ENCODE measurements at places on chromosomes 7 and 10. TPM values are rescaled to one million over a fixed set of nuclear protein-coding genes. Genes with fewer than 3 reads are reported as not detected.

Gene TMEM178B
- total RNA-seq = under 0.01 TPM

Gene SMKR1
- total RNA-seq = not detected

Gene CPA2
- not detected for total RNA-seq

Gene OGA
- 160 TPM for total RNA-seq

Gene BAIAP2L1
- total RNA-seq = 1.8 TPM

Measured in subcutaneous adipose tissue (tissue), 4 donors.